Activated T-cell treated with anti-CD3 and anti-CD28 coated beads, Interleukin-2, amount 50 U/mL, for 72 hours (primary cell): ENCODE measurements at places on chromosomes 11 and 22. TPM values are rescaled to one million over a fixed set of nuclear protein-coding genes. Genes with fewer than 3 reads are reported as not detected.
A peak's percentile ranks its signal among the peaks of the same experiment; 100 is the strongest.

GRCh38 chr22:43293655-43294392 lies 49.3 kb downstream of the SCUBE1 start:
- DNase-seq: no peak

GRCh38 chr11:2687223-2687530 lies 12.6 kb downstream of the KCNQ1OT1 start:
- no peak for DNase-seq

GRCh38 chr22:24564376-24565058 lies 8.7 kb downstream of the SNRPD3 start:
- DNase-seq: no peak

DNA sequence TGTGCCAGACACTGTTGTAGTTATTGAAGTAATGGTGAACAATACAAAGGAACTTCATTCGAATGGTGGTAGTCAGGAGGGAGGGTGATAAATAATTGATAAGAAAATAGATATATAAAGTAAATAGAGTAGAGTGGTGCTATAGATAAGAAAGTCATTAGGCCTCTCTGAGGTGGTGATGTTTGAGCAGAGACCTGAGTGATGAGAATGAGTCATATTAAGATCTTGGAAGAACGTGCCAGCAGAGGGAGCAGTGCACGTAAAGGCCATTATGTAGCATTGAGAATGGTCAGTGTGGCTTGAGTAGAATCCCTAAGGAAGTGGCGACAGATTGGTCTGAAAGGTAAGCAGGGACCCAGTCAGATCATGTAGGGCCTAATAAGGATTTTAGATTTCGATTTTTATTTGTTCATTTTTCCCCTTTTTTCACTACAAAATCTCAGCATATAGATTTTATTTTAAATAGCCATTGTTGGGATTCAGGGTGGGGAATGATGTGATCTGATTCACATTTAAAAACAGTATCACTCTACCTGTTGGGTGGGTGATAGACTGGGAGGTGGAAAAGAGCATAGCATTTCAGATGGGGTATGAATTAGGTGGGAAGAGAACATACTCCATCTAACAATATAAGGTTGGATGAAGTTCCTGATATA lies 44.7 kb downstream of the CCDC90B start:
- no peak for DNase-seq

DNA sequence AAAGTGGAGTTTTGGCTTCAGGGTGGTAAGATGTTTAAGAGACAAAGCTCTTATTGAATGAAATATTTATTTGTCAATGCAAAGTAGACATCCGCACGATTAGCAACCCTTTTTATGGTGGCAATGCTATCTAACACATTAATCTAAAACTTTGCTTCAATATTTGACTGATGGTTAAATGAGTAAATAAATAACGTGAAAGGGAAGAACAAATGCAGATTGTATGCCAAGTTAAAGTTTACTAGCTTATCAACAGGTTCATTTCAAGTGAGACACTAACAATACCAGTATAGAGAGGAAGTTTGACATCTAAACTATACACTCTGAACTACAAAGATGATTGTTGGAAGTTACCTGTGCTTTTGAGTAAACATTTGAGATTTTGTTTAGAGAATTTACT lies 50.1 kb downstream of the AASDHPPT start:
- no peak for DNase-seq

FREY1 gene
- total RNA-seq: 1.9 TPM

DNA sequence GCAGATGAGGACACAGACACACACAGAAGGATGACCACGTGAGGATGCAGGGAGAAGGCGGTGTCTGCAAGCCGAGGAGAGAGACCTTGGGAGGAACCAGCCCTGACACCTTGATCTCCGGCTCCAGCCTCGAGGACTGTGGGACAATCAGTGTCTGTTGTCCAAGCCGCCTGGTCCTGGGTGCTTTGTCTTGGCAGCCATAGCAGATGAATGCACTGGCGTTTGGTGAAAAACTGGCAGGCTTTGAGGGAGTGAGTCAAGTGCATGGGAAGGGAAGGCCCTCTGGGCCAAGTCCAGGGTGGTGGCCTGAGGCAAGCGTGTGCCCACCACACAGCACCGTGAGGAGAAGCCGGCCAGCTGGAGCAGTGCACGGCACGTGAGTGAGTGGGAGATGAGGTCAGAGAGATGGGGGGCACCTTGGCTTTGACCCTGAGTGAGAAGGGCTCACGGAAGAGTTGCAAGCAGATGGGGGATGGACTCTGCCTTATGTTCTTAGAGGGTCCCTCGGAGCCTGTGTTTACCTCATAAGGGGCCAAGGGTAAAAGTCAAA lies 12.4 kb upstream of the BRSK2 start:
- no peak for DNase-seq

IPO7 gene
- total RNA-seq: 125 TPM

- DNase-seq: no peak
Measured at GRCh38 chr22:28769394-28770085, 3.0 kb upstream of the CCDC117 start.

PNPLA5 gene
- not detected for total RNA-seq

DNA sequence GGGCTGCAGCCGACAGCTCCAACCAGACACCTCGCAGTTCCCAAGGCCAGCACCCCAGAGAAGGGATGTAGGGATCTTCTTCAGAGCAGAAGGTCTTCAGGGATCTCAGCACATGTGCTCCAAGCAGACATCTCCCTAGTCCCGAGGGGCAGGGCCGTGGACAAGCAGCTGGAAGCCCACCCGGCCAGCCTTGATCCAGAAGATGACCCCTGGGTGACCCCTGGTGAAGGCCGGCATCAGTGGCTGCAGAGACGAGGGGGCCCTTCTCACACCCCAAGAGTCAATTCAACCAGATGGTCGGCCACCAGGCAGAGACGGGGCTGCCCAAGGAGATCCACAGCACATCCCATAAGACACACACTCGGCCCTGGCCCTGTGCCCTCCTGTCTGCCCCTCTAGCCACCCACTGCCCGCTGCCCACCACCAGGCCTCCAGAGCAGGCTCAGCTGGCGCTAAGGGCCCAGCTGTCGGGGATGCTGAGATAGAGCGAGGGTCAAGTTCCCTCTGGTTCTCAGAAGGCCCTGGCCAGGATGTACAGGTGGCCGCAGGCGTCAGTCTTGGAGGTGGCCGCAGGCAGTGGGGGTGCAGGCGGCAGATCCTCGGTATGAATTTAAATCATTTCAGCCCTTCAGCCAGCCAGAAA lies 168.3 kb downstream of the BRD1 start:
- DNase-seq: no peak

- DNase-seq: peak; percentile 24
Measured at GRCh38 chr22:32389685-32390084, 22.4 kb downstream of the RTCB start.

GRCh38 chr11:93515441-93516025 lies 27.7 kb downstream of the SMCO4 start:
- no peak for DNase-seq

- DNase-seq: peak; percentile 75
Measured at GRCh38 chr11:46380340-46381047, 975 bp upstream of the MDK start.

DYNC2H1 gene
- 1.5 TPM for total RNA-seq

APOL6 gene
- total RNA-seq: 42.0 TPM

DNA sequence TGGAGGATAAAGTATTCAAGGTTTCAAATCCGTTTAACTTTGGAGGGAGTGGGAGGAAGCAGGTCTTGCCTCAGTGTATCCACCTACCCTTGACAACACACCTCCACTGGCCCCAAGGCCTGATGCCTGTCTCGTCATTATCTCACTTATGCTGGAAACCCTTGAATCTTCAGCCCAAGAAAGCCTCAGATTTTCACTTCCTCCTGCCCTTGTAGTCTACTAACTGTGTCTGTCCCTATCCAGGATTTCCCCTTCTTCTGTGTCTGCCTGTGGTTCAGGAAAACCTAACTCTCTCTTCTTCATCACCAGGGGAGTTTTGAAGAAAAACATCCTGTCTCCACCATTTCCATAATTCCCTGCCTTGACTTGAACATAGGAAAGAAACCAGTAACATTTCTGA lies 56.1 kb downstream of the SYT9 start:
- no peak for DNase-seq

GUCY1A2 gene
- not detected for total RNA-seq

GRCh38 chr22:39612811-39613548 lies 42.4 kb downstream of the CACNA1I start:
- DNase-seq: peak; percentile 8

DNA sequence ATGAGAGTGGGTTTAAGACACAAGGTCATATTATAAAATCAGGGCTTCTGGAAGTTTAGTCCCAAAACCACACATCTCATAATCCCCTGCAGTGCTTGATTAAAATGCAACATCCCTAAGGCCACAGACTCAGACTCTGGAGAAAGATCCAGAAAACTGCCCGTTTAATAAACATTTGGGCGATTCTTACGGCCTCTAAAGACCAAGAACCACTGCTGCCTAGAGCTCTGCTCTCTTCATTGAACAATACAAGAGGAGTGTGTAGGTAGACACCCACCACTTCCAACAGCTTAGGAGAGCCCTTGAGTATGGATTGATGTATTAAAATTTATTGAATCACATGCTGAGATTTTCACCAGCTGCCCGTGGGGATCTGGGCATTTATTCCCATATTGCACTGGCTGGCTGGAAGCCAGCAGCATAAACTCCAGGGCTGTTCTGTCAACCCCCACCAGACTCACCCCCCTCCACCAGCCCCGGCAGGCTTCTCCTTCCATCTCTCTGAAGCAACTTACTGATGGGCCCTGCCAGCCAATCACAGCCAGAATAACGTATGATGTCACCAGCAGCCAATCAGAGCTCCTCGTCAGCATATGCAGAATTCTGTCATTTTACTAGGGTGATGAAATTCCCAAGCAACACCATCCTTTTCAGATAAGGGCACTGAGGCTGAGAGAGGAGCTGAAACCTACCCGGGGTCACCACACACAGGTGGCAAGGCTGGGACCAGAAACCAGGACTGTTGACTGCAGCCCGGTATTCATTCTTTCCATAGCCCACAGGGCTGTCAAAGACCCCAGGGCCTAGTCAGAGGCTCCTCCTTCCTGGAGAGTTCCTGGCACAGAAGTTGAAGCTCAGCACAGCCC lies 749 bp upstream of the BEST1 start:
- DNase-seq: peak; percentile 68

- DNase-seq: no peak
Measured at GRCh38 chr11:111756097-111756496, 10.1 kb downstream of the PPP2R1B start.

KCNK4 gene
- not detected for total RNA-seq

YPEL4 gene
- 1.3 TPM for total RNA-seq

TRIM5 gene
- total RNA-seq: 12.9 TPM

DNA sequence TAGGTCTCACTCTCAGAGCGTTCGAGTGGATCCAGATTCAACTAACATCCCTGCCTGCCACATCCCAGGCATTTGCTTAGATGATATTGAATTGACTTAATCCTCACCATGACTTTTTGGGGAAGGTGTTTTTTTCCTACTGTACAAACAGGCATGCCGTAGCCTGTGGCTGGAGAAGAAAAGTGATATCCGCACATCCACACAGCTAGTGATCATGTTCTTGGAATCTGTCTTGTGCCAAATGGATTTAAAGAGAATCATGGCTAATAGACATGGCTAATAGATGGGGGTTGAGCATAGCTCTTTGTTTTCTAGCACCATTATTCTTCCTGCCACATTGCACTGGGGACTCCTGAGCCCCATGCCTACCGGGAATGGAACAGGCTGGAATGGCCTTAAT lies 82.1 kb upstream of the THY1 start:
- no peak for DNase-seq

DNA sequence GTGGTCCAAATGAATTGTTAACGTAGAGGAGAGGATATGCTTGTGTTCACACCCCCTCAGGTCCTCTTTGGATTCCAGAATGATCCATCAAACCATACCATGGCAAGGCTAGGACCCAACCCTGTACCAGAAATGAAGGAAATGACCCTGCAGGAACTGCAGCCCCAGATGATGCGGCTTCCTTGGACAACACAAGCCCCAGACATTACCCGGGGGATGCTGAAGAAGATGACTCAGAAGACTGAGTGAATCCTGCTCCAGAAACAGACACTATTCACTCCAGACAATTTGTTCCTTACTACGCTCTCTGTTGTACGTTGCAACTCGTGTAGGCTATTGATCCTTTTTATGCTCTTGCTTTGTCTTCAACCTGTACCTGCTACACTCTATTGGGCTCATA lies 15.2 kb upstream of the MTMR2 start:
- DNase-seq: no peak

DNA sequence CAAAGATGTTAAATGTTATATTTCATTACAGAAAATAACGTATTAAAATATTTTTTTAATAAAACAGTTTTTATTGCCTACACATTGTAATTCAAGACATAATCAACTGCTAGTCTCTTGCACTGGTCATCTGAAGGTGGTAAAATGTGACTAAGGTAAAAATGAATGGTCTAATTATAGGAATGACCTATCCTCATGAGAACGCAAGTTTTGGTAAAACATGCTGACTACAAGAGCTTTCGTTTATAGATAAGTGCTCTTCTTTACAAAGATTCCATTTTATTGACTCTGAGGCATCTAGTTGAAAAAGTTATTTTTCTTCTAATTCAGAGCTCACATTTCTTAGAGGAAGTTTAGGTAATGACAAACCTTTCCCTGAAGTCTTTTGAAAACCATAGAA lies 27.3 kb downstream of the LUZP2 start:
- DNase-seq: no peak

- peak; percentile 42 for DNase-seq
Measured at GRCh38 chr22:42613872-42614301, 796 bp downstream of the POLDIP3 start.

GRCh38 chr11:113176599-113177360 lies 137.6 kb upstream of the TTC12 start:
- DNase-seq: no peak

DNA sequence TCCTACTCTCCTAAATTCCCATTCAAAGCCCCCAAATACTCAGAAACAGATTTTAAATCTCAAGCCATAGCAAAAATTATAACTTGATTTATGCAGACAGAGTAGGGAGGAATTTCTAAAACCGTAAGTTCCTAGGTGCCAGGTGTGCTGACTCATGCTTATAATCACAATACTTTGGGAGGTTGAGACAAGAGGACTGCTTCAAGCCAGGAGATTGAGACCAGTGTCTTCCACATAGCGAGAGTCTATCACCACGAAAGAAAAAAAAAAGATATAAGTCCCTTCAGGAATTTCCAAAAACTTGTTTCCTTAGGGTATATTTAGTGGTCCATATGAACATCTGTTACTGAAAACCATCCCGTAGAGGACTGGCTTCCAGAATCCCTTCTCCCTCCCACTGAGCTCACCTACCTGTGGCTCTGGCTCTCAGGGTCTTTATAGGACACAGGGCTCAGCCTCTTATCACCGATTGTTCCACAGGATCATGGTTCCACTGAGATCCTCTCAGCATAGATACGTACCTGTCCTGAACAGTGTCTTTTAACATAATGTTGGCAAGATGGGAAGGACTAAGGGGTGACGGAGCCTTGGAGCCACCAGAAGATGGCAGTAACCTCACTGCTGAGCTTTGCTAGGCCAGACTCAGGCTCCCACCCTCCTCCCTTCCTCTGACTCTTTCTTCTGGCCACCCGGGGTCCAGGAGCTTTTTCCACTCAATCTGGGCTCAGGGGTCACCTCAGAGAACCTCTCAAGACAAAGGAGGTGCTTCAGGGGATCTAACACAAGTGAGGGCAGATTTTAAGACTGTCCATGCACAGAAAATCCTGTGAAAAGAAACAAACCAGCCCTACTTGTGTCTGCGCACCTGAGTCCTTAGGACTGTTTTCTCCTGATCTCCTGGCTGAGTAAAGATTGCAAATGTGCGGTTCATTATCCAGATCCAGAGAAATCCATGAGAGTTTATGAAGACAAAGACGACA lies 117.5 kb upstream of the TOP3B start:
- DNase-seq: no peak
